Stimulated activated CD8-positive, alpha-beta memory T cell treated with anti-CD3 and anti-CD28 coated beads, Interleukin-7, amount 100 ng/mL, for 1 hour (primary cell): ENCODE measurements at places on chromosomes 7 and 10.

GRCh38 chr10:64760371-64760770 lies 1239.2 kb downstream of the REEP3 start:
- DNase-seq = no peak

DNA sequence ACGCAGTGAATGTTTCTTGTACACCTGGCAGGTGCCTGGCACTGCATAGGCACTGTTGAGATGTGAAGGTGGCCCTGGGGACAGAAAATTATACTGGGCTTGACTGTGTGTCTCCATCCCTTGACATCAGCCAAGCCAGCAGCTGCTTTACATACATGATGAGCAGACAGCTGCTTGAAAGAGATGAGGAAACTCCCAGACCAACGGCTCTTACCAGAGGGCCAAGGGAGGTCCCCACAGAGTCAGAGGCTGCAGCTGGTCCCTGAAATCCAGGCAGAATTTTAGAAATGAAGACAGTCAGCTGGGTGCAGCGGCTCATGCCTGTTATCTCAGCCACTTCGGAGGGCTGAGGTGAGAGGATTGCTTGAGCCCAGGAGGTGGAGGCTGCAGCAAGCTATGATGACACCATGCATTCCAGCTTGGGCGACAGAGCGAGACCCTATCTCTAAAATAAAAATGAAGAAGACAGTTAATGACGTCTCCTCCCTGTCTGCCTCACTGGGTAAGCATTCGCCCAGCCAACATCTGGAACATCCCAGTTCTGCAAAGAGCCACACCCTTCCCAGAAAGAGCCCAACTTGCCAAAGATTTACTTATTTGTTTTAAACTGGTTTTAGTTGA lies 17.6 kb downstream of the LIMK1 start:
- DNase-seq = no peak

GRCh38 chr10:60806921-60807320 lies 28.6 kb downstream of the CDK1 start:
- no peak for DNase-seq

- DNase-seq = no peak
Observed at GRCh38 chr7:111485701-111486380, 76.5 kb downstream of the IMMP2L start.

DNA sequence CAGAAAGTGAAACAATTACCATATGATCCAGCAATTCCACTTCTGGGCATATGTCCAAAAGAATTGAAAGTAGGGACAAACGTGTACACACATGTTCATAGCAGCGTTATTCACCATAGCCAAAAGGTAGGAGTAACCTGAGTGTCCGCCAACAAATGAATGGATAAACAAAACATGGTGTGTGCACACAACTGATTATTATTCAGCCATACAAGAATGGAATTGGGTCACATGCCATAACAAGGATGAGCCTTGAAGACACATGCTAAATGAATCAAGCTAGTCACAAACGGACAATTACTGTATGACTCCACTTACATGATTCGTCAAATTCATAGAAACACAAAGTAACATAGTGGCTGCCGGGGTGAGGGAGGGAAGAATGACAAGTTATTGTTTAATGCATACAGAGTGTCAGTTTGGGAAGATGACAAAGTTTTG lies 4.1 kb upstream of the OIT3 start:
- no peak for DNase-seq

- DNase-seq = no peak
Observed at GRCh38 chr10:29881336-29881771, 178.0 kb downstream of the JCAD start.
